GDM1 (cell line): ENCODE measurements at places on chromosomes 2 and 18.

GRCh38 chr2:157830266-157830665 is 45.9 kb downstream of the ACVR1 start:
- no peak for DNase-seq

GRCh38 chr2:225337183-225337582 is 62.3 kb upstream of the NYAP2 start:
- no peak for DNase-seq

DNA sequence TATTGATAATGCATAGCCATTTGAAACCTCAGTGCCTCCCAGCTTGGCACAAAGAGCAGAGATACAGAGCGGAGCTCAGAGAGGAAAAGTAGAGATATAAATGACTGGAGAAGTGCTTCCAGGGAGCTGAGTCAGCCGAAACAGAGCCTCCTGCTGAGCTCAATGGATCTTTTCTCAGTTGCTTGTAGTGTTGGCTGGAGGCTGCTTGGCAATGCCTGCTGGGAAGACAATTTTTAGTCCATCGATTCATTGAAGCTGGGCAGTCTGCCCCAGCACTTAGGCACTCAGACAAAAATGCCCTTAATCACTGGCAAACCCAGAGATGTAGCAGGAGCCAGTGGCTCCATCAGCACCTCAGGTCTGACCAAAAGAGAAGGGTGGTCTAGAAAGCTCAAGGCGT is 81.3 kb upstream of the SETBP1 start:
- DNase-seq = no peak

DNA sequence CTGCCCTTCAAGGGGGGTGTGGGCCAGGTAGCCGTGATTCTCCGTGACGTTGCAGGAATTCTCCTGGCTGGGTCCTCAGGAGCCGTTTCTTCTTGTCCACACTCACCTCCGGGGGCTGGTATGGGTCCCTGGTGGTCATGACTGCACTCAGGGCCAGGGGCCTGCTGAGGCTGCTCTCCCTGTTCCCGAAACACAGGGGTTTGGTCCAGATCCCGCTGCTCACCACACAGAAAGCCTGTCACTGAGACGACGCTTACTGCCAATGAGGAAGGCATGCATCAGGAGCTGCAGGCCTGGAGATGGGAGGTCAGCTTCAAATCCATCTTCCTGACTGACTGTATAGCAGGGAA is 160.7 kb downstream of the RTP5 start:
- no peak for DNase-seq

DNA sequence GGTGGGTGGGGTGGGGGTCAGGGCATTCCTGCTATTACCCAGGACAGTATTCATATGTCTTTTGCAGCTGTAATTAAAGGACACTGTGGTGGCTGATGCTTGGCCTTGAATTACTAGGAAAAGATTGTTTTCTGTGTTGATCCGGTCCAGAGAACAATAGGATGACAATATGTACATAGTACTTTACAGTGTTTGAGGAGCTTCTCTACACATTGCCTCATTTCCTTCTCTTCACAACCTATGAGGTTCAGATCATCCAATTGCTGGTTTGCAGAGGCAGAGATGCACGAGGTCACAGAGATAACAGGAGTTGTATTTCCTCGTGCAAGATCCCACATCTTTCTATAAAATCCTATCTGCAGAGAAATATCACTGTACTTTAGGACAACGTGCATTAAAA is 119.5 kb downstream of the LIPG start:
- DNase-seq = no peak

- no peak for DNase-seq
These were observed 12.7 kb upstream of the PTPN4 start for GRCh38 chr2:119746836-119747686.

DNA sequence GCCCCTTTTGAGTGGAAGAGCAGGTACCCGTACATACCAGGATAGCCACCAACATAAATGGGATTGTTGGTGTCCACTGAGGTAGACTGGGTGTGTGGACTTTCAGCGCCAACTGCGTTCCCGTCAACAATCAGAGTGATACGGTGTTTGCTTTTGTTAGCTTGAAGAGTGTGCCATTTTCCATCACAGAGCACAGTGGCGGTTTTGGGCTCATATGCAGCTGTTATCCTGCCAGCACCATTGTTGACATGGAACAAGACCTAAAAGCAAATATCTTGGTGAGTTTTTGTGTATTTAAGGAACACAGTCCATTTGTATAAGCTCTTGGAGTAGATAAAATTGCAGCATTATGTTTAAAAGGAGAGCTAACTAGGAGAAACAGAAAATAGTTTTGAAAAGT is 174.5 kb downstream of the LAMA1 start:
- no peak for DNase-seq

DNA sequence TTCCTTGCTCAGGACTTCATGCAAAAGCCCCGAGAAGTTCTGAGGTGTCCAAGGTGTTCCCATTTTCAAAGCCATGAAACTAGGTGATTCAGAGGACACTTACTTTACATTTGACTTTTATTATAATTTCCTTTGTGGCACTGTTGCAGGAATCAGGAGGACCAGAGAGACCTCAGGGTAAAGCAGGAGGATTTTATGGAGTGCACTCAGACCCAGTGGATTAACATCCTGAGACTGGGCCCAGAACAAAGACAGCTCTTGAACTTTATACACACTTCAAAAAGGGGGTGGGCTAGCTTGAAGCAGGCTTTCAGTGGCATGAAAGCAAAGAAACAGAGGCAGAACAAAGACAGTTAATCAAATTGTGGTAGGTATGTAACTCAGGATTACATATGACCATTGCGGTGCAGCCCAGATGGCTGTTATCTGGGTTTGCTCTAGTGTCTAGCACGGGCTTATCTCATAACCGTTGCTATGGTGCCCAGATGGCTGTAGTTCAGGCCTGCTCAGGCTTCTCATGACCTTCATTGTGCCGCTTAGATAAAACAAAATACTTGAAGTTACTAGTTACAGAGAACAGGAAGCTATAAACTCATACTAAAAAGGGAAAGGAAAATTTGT is 39.4 kb downstream of the TMEM182 start:
- no peak for DNase-seq

DNA sequence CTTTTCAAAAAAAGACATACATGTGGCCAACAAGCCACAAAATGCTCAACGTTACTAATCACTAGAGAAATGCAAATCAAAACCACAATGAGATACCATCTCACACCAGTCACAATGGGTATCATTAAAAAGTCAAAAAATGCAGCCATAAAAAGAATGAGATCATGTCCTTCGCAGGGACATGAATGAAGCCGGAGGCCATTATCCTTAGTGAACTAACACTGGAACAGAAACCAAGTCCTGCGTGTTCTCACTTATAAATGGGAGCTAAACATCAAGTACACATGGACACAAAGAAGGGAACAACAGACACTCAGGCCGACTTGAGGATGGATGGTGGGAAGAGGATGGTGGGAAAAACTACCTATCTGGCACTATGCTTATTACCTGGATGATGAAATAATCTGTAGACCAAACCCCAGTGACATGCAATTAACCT is 17.8 kb upstream of the ATL2 start:
- no peak for DNase-seq

GRCh38 chr2:196591621-196592022 is 47.9 kb upstream of the CCDC150 start:
- no peak for DNase-seq

GRCh38 chr2:235616885-235617284 is 123.0 kb downstream of the AGAP1 start:
- DNase-seq = no peak

- no peak for DNase-seq
These were observed 63.2 kb upstream of the MAPRE2 start for GRCh38 chr18:34977838-34978532.

DNA sequence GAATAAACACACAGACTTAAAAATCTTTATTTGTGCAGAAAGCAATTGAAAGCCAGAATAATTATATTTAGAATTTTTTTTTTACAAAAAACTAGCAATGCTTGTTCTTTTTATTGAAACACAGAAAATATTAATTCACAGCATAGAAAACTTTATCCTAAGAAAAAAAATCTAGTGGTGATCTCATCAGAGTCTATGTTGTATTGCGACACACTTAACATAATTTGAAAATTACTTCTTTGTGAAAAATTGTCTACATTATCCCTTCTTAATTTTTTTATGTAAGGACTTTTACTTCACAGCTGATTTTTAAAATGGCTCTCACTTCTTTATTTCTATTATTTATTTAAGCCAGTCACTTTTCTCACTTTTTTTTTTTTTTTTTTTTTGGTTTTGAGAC is 103.4 kb downstream of the LDLRAD4 start:
- DNase-seq = no peak

GRCh38 chr2:119860924-119861323 is 101.2 kb downstream of the PTPN4 start:
- no peak for DNase-seq

DNA sequence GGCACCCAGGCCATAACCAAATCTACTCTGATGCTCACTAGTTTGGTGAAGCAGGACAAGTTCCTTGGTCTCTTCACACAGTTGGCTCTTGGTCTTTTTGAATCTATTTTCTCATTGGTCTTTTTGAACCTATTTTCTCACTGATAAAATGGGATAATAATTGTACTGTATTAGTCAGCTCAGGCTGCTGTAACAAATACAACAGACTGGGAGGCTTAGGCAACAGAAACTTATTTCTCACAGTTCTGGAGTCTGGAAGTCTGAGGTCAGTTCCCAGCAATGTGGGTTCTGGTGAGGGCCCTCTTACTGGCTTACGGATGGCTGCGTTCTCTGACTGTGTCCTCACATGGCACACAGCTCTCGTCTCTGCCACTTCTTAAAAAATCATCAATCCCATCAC is 63.5 kb downstream of the C1D start:
- DNase-seq = no peak

DNA sequence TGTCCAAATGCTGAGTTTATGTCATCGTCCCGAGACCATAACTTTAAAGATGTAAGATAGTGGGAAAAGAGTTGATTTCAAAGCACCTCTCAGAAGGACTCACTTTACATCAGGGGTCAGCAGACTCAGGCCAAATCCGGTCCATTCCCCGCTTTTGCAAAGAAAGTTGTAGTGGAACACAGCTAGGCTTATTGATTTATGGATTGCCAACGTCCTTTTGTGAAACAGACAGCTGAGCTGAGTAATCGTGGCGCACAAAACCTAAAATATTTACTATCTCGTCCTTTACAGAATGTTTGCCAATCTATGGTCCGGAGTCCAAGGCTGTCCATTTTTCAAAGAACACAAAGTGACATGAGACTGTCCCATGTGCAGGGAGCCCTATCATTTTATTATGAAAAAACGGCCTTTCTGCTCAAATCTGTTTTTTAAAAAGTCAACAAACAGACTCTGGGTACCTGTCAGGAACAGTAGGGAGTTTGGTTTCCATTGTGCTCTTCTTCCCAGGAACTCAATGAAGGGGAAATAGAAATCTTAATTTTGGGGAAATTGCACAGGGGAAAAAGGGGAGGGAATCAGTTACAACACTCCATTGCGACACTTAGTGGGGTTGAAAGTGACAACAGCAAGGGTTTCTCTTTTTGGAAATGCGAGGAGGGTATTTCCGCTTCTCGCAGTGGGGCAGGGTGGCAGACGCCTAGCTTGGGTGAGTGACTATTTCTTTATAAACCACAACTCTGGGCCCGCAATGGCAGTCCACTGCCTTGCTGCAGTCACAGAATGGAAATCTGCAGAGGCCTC is at the start of gene IL1RN:
IL1RN (plus strand) TSS at position 754 of the 801 bp plus-strand sequence; CDS start at position 781, 27 bp downstream.
- no peak for DNase-seq

- DNase-seq = peak; percentile 52
These were observed 55.2 kb downstream of the TMEM247 start for GRCh38 chr2:46534589-46534988.

DNA sequence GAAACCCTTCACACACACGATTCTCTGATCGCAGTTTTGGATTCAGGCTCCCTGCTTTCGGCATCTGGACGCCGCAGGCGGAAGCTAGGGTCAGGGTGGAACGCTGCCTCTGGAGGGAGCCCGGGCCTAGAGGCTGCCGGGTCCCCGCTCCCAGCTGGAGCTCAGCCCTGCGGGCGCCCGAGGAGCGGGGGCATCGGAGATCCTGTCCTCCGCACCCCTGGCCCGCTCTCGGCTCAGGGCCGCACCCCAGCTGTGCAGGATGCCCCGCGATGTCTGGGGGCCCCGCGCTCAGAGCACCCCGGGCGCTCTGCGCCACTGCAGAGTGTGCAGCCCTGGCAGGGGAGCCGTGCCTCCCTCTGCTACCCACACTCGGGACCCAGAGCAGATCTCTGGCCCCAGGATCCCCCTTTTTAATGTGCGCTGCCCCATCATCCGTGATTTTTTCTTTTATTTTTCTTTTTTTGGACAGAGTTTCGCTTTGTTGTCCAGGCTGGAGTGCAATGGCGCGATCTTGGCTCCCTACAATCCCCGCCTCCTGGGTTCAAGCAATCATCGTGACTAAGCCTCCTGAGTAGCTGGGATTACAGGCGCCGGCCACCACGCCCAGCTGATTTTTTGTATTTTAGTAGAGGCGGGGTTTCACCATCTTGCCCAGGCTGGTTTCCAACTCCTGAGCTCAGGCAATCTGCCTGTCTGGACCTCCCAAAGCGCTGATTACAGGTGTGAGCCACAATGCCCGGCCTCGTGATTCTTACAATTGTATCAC is 54.8 kb upstream of the TUBA3E start:
- DNase-seq = no peak

GRCh38 chr2:79114797-79115494 is 5.3 kb upstream of the REG1A start:
- DNase-seq = no peak

DNA sequence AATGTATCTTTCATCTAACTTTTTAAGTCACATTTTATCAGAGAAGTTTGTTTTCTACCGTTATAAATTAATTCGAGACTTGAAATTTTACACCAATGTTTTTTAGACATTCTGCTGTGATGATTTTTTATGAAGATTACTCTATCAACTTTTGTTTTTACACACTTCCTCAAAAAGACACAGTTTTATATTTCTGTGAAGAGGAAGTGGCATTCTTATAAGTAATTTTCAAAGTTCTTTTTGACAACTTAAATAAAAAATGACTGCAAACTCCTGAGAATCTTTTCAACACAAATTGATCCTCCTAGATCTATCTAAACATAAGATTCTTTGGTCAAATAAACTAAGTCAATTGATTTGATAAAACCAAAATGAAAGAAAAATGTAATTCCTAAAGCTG is 13.7 kb downstream of the ANKRD44 start:
- DNase-seq = no peak

DNA sequence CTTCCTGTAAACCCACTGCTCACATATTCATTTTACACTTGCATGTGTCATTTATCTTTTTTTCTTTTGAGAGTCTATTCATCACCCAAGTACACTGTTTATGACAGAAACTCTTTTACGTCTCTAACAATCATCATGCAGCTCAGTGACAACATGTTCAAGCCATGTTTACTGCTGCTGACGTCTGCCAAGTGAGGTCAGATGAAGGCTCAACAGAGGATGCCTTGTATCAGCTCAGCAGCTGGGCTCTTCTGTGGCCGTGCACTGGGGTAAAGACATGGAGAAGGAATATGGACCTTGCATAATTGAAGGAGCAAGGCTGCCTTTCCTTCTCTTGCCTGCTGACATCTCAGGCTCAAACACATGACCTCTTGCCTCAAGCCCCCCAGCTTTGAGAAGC is 99.6 kb downstream of the ADD2 start:
- no peak for DNase-seq

GRCh38 chr2:200300638-200301314 is 5.7 kb upstream of the SPATS2L start:
- DNase-seq = no peak

GRCh38 chr2:219252570-219252899 is 508 bp upstream of the TUBA4B start:
- no peak for DNase-seq
